T-cell (primary cell): ENCODE measurements at places on chromosomes 4 and X. TPM values are rescaled to one million over a fixed set of nuclear protein-coding genes. Genes with fewer than 3 reads are reported as not detected.
A peak's percentile ranks its signal among the peaks of the same experiment; 100 is the strongest.

The ENPP6 gene
- not detected for total RNA-seq

DNA sequence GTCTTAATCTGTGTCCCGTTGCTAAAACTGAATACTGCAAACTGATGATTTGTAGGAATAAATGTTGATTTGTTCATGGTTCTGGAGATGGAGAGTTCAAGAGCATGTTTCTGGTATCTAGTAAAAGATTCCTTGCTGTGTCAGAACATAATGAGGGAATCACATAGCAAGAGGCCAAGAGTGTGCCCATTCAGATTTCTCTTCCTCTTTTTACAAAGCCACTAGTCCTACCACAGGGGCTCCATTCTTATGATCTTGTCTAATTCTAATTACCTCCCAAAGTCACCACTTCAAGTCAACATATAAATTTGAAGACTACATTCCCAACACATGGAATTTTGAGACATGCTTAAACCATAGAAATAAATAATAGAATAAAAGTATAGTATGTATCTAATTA, 608.8 kb upstream of the EPHA5 start:
- DNase-seq, result no peak
- H3K27ac ChIP-seq, result no peak overlapping the region
- no peaks in the 10 kb centered on the region for H3K36me3 ChIP-seq
- H3K4me1 ChIP-seq, result no peaks in the 10 kb centered on the region

GRCh38 chrX:140572724-140573123, 67.9 kb upstream of the SOX3 start:
- H3K4me3 ChIP-seq, result no peak overlapping the region
- H3K27ac ChIP-seq, result no peak overlapping the region
- H3K36me3 ChIP-seq, result no peaks in the 10 kb centered on the region

- no peak overlapping the region for H3K27ac ChIP-seq
- no peak for DNase-seq
- no peaks in the 10 kb centered on the region for H3K36me3 ChIP-seq
- H3K4me1 ChIP-seq, result no peaks in the 10 kb centered on the region
- H3K4me3 ChIP-seq, result no peak overlapping the region
Measured at GRCh38 chr4:147037069-147037468, 91.4 kb upstream of the TTC29 start.

The MAGEB1 gene
- not detected for total RNA-seq

- no peak overlapping the region for H3K4me3 ChIP-seq
- no peaks in the 10 kb centered on the region for H3K4me1 ChIP-seq
- no peak overlapping the region for H3K27ac ChIP-seq
- DNase-seq, result no peak
- H3K36me3 ChIP-seq, result no peaks in the 10 kb centered on the region
Measured at GRCh38 chrX:69096963-69097362, 68.3 kb downstream of the PJA1 start.

GRCh38 chrX:63250253-63250868, 100.8 kb downstream of the SPIN4 start:
- no peak overlapping the region for H3K27ac ChIP-seq
- no peaks in the 10 kb centered on the region for H3K36me3 ChIP-seq
- H3K4me3 ChIP-seq, result no peak overlapping the region
- H3K4me1 ChIP-seq, result no peaks in the 10 kb centered on the region
- DNase-seq, result no peak

The KIT gene
- total RNA-seq, result 5.4 TPM

- H3K4me1 ChIP-seq, result peaks cover 8% of the 10 kb centered on the region
- H3K4me3 ChIP-seq, result no peak overlapping the region
- H3K36me3 ChIP-seq, result no peaks in the 10 kb centered on the region
- H3K27ac ChIP-seq, result peak overlapping the region; percentile 24
Measured at GRCh38 chrX:71609095-71609750, 9.1 kb downstream of the CXCR3 start.

DNA sequence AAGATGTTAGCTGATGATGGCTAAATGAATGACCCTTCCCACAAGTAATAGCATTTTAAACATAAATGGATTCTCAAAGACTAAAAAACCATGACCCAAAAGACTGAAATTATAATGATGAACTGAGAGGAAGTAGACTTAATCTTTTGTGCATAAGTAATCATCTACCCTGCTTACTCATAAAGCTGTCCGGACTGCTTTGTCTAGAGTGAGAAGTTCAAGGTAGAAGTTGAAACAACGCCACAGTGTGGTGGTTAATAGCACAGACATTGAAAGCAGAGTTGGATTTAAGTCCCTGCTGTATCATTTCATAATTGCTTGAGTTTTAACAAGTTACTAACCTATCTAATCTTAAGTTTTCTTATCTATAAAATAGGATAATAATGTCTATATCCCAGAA, 346.6 kb downstream of the CENPC start:
- no peaks in the 10 kb centered on the region for H3K27me3 ChIP-seq
- no peak overlapping the region for H3K27ac ChIP-seq
- H3K4me1 ChIP-seq, result no peaks in the 10 kb centered on the region

DNA sequence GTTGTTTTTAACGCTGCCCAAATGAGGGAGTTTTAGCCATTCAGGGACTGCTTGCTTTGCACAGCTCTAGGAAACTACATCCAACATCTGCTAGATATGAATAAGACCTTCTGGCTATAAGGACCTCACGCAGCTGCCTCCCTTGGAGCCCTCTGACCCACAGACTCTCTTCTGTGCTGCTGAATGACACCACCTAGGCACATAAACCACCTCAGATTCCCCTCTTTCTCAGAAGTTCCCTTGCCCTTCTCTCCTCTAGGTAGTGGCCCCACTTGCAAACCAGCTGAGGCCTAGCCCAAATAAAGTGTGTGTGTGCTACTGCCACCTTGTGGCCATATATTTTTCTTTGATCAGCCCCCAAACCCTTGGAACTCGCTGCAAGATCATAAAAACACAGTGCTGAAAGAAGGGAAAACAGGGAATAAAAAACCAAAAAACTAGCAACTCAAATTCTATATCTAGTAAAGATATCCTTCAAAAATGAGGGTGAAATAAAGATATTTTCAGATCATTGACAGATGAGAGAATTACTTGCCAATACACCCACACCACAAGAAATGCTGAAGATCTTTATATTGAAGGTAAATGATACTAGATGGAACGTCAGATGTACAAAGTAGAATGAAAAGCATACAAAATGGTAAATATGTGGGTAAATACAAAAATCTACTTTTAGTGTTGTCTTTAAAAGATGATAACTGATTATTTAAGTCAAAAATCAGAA, 265.9 kb downstream of the ADAMTS3 start:
- no peak overlapping the region for H3K4me3 ChIP-seq
- H3K27ac ChIP-seq, result no peak overlapping the region
- H3K36me3 ChIP-seq, result no peaks in the 10 kb centered on the region
- DNase-seq, result peak; percentile 22

DNA sequence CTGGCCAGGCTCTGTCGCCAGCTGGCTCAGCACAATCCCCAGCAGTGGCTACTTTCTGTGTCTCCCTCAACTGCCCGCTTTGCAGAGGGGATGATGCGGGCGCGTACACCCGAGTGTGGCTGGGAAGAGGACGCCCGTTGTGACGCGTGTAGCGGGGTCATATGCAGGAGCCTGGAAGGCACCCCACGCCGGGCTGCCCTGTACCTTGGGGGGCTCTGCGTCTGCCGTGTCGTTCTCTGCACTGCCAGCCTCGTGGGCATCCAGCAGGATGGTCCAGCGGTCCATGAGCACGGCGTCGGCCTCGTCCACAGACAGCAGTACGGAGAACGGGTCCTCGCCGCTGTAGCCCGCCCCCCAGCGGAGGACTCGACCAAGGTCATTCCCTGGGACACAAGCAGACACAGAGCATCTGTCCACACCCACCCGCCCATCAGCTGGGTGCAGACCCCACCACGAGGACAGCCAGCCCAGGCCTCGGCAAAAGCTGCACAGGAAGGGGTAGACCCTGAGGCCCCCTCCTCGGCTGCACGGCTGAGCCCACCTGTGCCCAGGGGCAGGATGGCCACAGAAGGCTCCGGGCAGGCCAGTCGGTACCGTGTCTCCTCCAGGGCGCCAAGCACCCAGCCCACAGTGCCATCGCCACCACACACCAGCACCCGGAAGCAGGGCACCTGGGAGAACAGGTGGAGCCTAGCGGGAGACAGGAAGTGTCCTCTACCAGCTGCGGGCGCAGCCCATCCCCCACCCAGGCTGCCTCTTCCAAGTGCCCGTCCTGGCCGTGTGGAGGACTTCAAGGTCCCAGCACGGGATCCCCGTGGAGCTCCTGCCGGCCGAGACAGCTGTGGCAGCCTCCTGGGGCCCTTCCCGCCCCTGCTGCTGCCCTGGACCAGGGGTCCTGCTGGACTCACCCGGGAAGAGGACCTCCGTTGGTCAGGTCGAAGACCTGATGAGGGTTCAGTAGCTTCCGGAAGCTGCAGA, 10.8 kb downstream of the DGKQ start:
- no peaks in the 10 kb centered on the region for H3K27me3 ChIP-seq
- H3K4me3 ChIP-seq, result no peak overlapping the region
- no peak overlapping the region for H3K27ac ChIP-seq
- no peaks in the 10 kb centered on the region for H3K4me1 ChIP-seq
- H3K36me3 ChIP-seq, result peaks cover 31% of the 10 kb centered on the region
- no peak for DNase-seq
